ENCODE measurements at places on chromosomes 16 and 17. TPM values are rescaled to one million over a fixed set of nuclear protein-coding genes. Genes with fewer than 3 reads are reported as not detected.

COL1A1 gene
- total RNA-seq, result 9.3 TPM

TBKBP1 gene
- 4.5 TPM for total RNA-seq

ASPHD1 gene
- total RNA-seq, result 20.2 TPM

STAT5A gene
- total RNA-seq, result 6.8 TPM

CDC6 gene
- total RNA-seq, result 48.1 TPM

CBX2 gene
- 11.9 TPM for total RNA-seq

Measured in A549 treated with dexamethasone at 1 μM for 4 hours (cell line).